Stimulated activated CD4-positive, alpha-beta T cell treated with anti-CD3 and anti-CD28 coated beads, TNF-alpha, amount 100 ng/mL, for 1 hour (primary cell): ENCODE measurements at places on chromosomes 12 and 14.

DNA sequence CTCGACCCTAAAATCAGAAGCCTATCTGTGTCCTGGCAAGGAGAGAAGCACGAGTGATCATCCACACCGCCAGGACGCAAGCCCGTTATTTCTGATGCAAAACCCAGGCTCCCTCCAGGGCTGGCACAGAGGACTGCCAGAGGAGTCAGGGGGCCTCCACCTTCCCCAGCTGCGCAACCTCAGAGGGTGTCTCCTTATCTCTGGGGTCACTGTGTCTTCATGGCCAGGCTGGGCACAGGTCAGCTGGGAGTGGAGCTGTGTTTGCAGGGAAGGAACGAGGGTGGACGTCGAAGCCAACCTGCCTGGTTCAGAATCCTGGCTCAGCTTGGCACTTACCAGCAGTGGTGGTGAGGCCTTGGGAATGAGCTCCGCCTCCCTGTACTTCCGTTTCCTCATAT is 12.0 kb upstream of the SERPINA3 start:
- DNase-seq = no peak

DNA sequence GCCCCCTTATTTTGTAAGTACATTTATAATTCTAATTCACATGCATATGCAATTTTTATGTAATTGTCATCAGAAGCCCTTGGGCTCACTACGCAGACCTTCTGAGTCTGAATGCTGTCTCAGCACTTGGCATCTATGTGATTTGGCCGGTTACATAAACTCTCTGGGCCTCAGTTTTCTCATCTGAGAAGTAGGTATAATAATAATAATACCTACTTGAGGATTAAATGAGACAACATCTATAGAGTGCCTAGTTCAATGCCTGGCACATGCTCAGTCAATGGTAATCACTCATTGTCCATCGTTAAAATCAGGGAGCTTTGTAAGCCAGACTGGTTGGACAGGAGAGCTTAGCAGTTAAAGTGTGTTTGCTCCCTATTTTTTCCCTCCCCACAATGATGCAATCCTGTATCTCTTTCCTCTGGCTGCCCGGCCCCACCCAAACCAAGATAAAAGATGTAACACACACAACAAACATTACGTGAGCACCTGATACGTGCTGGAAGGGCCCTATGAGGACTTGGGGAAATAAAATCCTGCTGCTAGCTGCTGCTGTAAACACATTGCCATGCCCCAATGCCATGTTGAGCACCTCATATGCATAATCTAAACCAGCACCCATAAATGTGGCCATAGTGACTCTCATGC is 235.0 kb downstream of the CRADD start:
- DNase-seq = no peak

DNA sequence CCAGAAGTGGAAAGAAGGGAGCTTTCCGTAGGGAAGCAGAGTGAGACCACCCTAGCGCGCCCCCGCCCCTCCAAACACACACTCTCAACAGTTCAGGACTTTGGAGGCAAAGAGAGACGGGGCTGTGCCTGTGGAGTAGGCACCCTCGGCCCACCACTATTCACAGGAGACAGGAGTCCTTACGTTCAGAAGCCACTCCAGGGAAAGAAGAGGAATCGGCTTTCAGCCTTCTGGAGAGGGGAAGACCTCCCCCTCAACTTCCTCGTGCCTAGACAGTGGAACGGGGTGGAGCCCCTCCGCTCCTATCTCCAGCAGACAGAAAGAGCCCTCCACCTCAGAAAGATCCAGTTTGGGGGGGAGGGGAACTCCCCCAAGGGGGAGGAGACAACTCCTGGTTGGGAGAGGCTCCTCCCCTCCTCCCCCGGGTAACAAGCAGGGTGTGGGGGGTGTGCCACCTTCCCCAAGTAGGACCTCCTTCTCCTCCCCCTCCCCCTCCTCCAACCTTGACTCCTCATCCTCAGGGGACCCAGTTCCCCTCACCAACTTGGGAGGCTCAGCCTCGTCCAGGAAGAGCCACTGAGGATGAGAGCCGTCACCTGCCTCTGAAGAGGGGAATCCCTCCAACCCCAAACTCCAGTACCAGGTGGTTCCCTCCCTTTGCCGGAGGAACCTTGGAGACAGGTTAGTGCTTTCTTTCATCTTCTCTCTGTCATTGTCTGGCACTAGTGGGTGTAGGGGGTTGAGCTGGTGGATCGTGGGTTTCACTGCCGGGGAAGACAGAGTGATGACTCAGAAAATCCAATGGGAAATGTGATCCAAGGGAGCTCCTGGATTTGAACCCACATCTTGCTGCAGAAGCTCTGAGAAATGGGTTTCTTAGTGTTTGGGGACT is 883 bp downstream of the FOXJ2 start:
- no peak for DNase-seq

DNA sequence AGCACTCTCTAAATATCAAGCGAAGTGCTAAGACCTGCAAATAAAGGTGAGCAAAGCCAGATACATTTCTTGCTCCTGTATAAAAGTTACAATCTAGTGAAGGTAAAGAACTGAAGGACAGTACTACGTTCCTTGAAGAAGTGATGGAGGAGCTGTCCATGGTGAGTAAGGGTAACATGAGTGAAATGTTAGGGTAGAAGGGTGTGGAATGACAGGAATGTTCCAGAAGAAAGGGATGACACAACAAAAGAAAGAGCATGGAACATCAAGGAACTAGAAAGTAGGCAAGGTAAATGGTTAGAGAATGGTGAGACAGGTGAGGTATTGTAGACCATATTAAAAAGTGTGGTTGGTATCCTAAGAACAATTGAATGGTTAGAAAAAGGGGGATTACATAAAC is 272.4 kb downstream of the ACSS3 start:
- no peak for DNase-seq

GRCh38 chr14:93752980-93753561 is 35.2 kb downstream of the PRIMA1 start:
- no peak for DNase-seq

DNA sequence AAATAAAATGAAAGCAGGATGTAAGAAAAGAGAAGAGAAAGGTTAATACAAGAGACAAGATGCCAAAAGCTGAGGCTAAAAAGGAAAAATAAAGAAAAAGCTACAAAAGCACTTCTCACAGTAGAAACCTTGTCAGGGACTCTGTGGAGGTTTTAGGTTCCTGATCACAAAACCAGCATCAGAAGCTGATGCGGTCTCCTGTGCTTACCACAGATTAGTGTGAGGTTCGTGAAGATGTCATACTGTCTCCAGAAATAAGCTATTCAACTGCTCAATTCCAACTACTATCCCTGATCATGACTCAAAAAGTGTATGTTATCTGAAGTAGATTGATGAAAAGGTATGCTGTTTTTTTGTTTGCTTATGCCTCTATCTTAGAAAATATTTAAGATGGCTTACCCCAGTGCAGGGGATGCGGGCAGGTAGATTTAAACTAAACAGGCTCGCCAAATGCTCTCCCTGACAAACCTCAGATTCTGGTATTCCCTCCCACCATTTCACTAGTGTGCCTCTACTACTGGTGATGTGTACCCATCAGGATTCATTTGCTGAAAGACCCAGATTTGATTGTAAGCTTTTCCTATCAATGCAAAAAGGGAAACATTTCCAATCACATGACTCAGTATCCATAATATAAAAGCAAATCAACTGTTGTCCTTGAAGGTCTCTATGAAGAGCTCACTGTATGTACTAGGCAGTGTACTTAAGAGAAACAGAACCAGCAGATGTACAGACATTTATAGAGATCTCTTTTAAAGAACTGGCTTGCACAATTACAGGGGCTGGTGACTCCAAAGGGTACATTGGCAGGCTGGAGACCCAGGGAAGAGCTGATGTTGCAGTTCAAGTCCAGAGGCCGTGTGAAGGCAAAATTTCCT is 169.5 kb upstream of the FOXN3 start:
- no peak for DNase-seq

DNA sequence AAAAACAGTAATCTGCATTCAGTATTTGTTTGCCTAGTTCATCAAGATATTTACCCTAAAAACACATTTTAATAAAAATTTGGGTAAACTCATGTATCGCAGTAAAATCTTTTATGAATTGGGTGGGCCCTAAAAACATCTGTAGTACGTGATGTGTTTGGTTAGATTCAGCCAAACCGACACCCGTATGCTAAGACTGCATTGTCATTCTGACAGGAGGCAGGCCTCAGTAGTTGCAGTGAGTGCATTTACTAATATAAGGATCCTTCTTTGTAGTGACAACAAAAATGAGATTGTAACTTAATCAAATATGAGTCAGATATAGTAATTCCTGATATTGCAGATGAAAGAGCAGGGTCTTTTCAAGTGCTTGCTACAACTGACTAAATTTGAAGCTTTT is 191.8 kb downstream of the SLC16A7 start:
- no peak for DNase-seq

DNA sequence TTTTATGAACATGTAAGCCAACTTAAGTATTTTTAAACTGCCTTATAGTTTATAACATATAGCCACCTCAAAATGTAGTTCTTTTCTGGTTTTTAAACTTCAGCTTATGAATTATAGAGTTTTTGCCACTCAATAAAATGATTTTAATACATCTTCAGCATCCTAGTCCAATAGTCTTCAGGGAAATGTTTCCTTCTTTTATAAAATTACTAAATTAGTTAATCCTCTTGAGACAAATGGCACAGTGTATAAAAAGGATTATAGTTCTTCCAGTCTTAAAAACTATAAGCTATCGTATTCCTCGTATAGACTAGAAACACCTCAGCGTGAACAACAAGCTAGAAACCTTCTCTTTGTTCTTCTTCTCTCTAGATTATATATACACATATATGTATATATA is at the start of gene OR6C74:
Gene OR6C74, plus strand, starts transcription at position 301 of the 400 bp plus-strand sequence. CDS start 2,679 bp downstream, outside the sequence.
- no peak for DNase-seq

- DNase-seq = no peak
Observed at GRCh38 chr14:59754256-59754655, 116.3 kb downstream of the RTN1 start.

DNA sequence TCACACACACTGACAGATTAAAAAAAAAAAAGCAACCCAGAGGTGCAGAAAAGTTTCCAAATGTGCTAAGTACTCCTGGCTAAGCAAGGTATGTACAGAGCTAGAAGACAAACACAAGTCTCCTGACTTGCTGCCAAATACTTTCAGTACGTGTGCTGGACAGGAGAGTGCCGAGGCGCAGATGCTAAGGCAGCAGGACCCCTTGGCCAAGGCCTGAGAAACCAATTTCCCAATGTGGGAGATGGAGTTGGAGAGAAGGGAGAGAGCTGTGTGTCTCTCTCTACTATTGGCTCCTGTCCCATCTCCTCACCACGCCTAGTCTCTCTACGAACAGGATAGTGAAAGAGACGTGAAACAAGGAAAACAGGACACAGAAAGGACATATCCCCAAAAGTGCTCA is 5.3 kb downstream of the SPRYD3 start:
- no peak for DNase-seq

GRCh38 chr14:91278383-91278715 is 33.8 kb upstream of the GPR68 start:
- no peak for DNase-seq

GRCh38 chr14:94100847-94101246 is 9.7 kb upstream of the IFI27 start:
- no peak for DNase-seq

DNA sequence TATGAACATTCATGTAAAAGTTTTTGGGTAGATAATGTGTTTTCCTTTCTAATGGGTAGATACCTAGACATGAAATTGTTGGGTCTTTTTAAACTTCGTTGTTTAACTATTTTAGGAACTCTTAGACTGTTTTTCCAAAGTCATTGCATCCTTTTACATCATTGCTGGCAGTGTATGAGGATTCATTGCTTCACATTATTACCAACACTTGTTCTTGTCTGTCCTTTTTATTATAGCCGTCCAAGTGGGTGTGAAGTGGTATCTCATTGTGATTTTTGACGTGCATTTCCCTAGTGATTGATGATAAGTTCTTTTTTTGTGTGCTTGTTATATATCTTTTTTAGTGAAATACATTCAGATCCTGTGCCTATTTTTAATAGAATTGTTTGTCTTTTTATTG is 39.4 kb downstream of the USP15 start:
- DNase-seq = no peak

GRCh38 chr12:83082690-83083276 is 396.1 kb downstream of the TMTC2 start:
- DNase-seq = no peak

DNA sequence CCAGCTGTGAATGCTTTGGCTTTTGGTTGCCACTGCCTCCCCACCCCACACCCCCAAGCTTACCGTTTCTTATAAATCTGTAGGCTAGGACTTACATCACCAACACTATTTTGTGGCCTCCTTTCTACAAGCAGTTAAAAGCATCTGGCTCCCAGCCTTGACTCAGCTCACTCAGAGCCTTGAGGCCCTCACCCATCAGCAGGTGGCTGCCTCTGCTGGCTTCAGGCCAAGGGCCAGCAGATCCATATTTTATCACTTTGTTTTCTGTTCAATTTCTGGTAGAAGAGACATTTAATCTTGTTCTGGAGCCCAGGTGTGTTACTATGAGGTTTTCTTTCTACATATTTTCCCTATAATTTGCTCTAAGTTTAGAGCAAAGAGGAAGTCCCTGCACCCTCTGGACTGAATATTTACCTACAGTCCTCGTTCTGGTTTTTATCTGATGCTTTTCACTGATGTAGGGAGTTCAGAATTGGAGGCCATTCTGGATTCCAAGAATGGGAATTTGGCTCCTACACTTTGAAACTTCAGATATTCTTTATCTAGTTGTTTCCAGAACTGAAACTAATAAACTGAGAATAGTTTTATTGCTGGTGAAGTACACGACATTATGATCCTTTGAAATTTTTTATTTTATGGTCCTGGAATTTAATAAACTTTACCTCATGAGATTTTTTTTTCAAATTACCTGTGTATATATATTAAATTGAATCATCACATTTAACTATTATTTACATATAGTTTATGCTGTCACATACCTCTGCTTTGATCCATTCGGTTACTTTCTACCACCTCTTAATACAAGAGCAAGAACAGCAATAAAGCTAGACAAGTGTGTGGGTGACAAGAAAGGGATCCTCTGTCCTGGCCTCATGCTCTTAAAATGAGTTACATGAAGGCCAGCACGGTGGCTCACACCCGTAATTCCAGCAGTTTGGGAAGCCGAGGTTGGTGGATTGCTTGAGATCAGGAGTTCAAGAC is 22.2 kb downstream of the PLBD1 start:
- no peak for DNase-seq

DNA sequence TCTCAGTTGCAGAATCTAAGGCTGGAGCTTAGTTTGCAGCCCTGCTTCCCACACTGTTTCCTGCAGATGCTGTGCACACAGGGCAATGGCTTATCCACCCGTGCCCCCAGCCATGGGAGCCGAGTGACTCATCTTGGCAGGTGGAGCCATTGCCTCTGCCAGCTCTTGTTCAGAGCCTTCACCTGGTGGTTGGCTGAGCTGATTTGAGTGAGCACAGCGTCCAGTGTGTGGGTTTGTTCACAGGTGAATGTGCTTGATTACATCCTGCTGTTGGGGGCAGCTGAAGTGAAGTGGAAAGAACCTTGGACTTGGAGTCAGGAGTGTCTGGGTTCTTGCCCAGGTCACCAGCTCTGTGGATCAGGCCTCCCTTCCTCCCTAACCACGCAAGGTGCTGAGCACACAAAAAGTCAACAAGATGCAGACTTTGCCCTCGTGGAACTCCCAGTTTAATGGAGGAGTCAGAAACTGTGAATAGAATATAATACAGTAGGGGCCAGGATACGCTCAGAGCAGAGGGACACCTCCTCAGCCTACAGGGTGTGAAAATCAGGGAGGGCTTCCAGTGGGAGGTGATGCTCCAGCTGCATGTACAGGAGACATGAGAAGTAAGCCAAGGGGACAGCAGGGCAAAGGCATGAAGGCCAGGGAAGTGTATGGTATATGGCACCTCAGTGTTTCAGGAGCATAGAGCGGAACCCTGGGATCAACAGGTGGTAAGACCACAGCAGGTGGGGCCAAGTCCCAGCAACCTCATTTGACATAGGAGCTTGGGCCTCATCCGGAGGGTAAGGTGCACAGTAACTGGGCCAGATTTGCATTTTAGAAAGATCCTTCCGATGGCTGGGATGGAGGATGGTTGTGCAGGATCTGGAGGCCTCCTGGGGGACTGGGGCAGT is 22.8 kb downstream of the JDP2 start:
- DNase-seq = no peak
